Activated T-helper 9 cell treated with anti-CD3 and anti-CD28 coated beads, Interleukin-2, amount 50 U/mL, for 16 hours (primary cell): ENCODE measurements at places on chromosomes 5 and 9.

DNA sequence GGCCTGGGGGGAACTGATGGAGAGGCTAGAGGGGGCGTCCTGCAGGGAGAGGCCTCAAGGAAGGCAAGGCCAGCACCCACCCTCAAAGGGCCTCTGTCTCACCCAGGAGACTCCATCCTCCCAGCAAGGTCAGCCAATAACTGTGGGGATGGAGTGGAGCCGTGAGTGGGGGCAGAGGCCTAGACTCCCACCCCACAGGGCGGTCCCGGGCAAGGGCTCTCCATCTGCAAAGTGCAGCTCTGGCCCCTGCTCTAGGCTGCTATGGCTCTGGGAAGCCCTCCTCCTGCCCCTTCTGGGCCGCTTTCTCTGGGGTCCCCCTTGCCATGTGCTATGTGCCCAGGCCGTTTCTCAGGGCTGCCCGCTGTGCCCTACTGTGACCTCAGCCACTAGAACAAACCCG is 14.0 kb downstream of the FPGS start:
- DNase-seq = no peak

DNA sequence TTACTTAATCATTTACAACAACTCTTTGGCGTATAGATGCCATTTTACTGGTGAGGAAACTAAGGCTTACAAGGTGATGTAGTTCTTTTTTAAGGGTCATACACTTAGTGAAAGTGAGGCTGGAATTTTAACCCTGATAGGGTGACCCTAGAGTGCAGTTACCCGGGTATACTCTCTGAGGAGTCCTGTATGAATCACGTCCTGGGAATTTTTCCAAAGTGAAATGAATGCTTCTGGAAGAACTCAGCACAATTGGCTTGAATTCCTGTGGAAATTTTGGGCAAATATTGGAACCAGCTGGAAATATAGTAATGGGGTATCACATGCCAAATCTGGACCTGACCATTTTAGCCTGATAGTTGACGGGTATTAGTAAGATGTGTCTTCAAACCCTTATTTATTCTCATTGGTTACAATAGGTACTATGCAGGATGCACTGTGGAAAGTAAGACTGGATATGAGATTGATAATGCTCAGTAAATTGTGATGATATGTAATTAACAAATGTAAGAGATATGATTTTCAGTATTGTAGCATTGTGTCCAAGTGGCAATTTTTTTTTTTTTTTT is 14.8 kb downstream of the SUB1 start:
- no peak for DNase-seq

- no peak for DNase-seq
These were observed 16.5 kb downstream of the MRPL36 start for GRCh38 chr5:1783216-1783554.

DNA sequence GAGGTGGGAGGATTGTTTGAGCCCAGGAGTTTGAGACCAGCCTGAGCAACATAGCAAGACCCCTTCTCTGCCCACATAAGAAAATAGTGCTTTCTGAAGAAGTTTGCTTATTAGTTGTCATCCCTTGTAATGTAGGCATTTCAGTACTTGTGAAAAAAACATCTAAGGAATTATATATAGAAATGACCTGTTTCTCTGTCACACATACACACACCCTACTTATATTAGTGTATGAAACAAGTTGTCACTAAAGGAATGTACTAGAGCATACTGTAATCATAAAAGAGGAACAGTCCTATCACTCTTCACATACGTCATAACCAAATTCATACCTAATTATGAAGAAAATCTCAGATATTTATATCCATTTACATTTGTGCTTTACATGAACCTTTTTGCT is 122.0 kb downstream of the NIPBL start:
- DNase-seq = no peak

- DNase-seq = no peak
These were observed 100.6 kb downstream of the HACD4 start for GRCh38 chr9:20930836-20931235.

- no peak for DNase-seq
These were observed at the start of gene RNF38 for GRCh38 chr9:36399980-36400331. RNF38 (minus strand) TSS chr9:36400269; CDS start chr9:36400108, 161 bp downstream.

DNA sequence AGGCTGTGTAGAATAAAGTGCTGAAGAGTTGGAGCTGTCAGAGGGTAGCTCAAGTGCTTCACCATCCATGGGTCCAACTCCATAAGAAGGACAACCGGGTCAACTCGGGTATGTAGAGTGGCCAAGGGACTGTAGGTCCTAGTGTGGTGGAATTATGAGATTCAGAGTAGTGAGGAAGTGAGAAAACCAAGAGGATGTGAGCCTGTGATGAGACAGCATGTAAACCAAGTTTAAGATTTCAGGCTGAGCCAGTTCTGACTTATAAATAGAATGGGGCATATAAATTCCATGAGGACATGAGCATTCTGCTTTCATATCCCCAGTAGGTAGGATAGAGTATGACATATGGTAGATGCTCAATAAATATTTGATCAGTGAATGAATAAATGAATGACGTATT is 96.3 kb downstream of the CFAP95 start:
- DNase-seq = no peak

- DNase-seq = no peak
These were observed 32.2 kb downstream of the ENTREP1 start for GRCh38 chr9:69357030-69357775.

- DNase-seq = no peak
These were observed 492 bp upstream of the FAM169A start for GRCh38 chr5:74866596-74867162.

GRCh38 chr9:37121881-37122280 is 1.5 kb downstream of the ZCCHC7 start:
- DNase-seq = no peak

- no peak for DNase-seq
These were observed 2.1 kb downstream of the NR3C1 start for GRCh38 chr5:143401227-143402016.

DNA sequence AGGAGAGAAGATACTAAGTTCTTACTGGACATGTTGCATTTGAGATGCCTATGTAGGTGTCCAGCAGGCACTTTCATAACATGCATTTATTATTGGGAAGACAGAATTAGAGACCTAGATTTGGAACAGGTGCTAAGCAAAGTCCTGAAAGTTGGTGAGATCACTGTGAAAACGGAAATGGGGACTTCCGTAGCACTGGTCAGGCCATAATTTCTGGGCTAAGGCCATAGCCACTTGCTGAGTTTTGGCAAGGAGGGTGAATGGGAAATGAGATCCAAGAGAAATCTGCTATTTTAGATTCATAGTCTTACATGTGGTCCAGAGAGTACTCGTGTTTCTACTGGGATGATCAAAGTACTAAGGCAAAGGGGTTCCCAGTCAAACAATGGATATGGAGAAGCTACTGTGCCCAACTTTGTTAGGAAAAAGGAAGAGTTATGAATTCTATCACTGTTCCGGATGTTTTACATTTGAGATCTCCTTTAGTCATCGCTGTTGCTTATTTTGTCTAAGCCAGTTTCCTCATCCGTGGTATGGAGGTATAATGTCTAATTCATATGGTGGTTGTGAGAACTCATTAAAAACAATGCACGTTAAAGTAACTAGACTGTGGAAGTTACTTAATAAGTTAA is 33.4 kb downstream of the TEK start:
- DNase-seq = no peak

GRCh38 chr9:14349146-14349446 is 35.2 kb upstream of the NFIB start:
- no peak for DNase-seq

GRCh38 chr5:175478384-175479124 is at the start of gene SFXN1:
SFXN1 (plus strand) TSS chr5:175478560; CDS start chr5:175492104, 13,544 bp downstream.
- DNase-seq = peak; percentile 69

DNA sequence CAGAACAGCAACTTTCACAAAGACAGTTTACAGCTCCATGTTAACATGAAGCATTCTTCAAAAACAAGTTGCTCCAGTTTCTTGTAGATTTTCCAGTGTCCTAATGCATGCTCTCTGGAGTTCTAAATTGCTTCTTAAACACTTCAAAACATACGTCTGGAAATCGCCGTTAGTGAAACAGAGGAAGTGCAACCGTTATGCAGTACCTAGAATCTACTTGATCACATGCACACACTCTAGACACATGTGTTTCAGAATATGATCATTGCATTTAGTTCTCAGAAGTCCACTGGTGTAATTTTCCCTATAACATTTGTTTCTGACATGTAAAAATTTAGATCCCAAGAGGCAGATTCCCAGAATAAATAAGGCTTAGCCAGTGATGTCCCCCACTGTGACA is 41.1 kb upstream of the RUFY1 start:
- DNase-seq = no peak

- DNase-seq = peak; percentile 36
These were observed 530 bp downstream of the BBLN start for GRCh38 chr9:128160603-128160987.

DNA sequence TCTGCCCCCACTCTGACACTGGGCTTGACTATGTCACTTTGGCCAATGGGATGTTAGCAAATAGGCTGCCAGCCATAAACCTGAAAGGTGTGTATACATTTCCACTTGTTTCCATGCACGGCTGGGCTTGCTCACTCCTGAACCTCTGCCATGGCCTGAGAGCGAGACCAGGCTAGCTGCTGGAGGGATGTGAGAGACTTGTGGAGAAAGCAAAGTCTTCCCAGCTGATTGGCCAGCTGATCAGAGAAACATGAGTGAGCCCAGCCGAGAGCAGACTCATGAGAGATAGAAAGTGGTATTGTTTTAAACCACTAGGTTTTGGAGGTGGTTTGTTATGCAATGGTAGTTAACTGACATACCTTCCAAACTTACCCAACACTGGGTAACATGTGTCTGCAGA is 13.9 kb downstream of the FAM193B start:
- DNase-seq = no peak

DNA sequence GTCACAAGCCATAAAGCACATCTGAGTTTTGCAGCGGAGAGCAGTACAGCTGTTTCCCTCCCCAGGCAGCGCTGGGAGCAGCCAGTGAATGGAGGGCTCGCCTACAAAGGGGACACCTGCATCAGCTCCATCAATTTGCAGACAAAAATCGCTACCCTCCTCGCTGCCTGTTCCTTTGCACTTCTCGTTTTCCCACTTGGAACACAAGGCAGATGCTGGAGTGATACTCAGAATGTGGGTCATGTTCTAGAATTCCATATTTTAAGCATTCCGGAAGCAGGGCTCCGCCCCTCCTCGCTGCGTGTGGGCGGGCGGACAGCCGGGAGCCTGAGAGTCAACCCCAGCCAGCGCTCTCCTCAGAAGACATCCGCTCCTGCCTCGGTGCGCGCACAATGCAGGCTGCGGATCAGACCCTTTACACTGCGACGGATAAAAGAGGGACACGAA is 92.1 kb downstream of the LMNB1 start:
- DNase-seq = no peak

DNA sequence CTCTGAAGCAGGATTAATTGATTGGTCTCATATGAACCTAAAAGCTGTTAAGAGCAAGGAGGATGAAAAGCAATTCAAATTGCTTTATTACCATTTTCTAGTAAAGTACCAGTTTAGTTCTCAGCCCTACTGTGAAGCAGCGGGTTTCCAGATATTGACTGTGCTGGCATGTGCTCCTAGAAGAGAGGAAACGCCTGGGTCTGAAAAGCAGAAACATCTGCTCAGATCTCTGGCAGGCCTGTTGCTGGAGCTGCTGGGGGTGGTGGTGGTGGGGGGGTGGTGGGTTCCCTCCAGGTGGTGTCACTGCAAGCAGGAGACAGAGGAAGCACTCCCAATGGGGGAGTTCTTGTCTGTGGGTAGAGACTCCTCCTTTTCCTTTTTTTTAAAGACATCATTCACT is 105.5 kb upstream of the ZNF462 start:
- DNase-seq = no peak

GRCh38 chr9:37554318-37554717 is 21.9 kb downstream of the FBXO10 start:
- DNase-seq = no peak

GRCh38 chr5:995318-995717 is 13.3 kb upstream of the NKD2 start:
- DNase-seq = no peak

- DNase-seq = no peak
These were observed 178.2 kb downstream of the SEC61B start for GRCh38 chr9:99400184-99400731.

GRCh38 chr5:82334856-82335255 is 56.7 kb upstream of the RPS23 start:
- DNase-seq = no peak

DNA sequence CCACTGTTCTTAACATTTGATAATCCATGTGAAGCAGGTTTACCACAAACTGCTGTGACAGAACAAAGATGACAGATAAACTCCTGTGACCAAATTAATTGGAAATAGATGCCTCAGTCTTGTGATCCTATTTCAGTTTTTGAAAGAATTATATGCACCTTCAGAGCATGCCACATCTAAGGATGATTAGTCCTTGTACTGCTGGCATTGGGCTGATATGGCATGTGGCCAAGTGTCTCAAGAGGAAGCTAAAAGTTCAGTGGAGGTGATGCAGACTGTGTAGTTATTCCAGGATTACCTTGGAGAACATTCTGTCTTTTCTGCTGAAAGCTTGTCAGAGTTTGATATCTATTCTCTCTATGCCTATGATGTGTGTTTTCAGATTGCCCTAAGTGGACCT is 314.4 kb upstream of the EFNA5 start:
- DNase-seq = no peak

DNA sequence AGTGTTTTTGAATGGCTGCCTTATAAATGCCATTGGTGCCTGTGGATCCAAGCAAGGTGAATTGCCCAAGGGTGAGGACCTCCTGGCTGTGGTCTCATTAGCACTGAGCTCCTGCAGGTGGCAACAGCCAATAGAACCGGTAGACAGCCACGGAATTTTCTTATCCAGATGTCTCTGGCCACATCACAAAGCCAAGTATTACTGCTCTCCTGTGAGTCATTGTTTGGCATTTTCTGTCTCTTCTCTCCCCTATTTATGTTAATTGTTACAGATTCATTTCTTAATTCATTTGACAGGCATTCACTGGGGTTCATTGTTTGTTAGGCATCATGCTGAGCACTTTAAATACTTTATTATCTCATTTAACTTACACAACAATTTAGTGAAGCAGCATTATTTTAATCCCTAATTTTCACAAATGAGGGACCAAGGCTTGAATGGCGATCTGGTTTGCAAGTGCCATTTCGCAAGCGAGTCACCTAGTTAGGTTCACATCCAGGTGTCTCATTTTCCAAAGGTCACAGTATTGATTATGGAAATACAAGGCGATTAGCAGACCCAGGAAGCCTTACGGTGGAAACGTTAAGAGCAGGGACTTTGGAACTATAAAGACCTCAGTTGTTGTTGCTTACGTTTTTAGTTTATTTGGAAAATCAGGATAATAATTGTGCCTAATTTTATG is 58.2 kb upstream of the DPYSL3 start:
- DNase-seq = no peak

- no peak for DNase-seq
These were observed 5.7 kb downstream of the CLTB start for GRCh38 chr5:176410486-176411180.

DNA sequence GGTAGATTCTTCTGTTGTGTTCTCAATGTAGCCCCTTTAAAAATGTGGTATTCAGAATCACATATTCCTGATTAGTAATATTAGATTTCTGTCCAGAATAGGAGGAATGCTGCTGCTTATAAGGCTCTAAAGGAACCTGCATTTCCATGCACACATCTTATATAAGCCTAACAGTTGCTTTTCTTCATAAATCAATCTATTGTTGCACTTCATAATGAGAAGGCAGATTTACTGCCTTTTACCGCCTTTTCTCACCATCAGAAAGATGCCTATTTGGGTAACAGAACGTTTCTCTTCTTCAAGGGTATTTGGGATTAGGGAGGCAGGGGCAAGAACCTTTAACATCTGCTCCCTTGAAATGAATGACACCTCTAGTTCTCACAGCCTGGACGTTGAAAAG is 243.4 kb downstream of the MLLT3 start:
- no peak for DNase-seq
